Effector CD8-positive, alpha-beta T cell (primary cell): ENCODE measurements at places on chromosomes 16 and 17.

- no peak for DNase-seq
These were observed 53.0 kb downstream of the N4BP1 start for GRCh38 chr16:48556913-48557351.

DNA sequence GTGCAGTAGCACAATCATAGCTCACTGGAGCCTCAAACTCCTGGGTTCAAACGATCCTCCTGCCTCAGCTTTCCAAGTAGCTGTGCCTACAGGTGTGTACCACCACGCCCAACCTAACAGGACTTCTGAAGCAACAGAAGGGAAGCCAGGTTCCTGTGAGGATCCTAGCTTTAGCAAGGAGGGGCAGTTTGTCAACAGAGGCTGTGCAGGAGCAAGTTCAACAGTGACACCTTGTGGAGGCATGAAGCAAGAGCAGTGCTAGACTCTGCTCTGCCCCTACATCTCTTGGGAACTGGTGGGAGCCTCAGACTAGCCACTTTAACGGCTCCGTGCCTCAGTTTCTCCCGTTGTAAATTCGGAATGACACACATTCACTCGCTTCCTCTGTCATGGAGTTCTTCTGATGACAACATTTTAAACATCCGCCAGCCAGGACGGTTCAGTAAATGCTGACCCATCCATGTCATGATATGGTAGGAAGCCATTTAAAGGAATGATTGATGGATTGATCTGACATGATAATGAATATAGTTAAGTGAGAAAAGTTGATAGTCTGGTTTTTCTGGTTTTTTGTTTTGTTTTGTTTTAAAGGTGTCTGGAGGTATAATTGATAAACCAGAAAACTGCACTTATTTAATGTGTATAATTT lies 218.7 kb downstream of the MRTFB start:
- DNase-seq = no peak

- no peak for DNase-seq
These were observed 44.8 kb downstream of the BEAN1 start for GRCh38 chr16:66471716-66472393.

- DNase-seq = peak; percentile 44
These were observed at the start of gene ZNF768 for GRCh38 chr16:30526137-30526822. Gene ZNF768 (minus strand): TSS chr16:30526566. CDS start chr16:30526413, 153 bp downstream.
